NCI-H1417 treated with DMSO at 0.1 percent for 48 hours (cell line): ENCODE measurements at places on chromosomes 6 and 20.

DNA sequence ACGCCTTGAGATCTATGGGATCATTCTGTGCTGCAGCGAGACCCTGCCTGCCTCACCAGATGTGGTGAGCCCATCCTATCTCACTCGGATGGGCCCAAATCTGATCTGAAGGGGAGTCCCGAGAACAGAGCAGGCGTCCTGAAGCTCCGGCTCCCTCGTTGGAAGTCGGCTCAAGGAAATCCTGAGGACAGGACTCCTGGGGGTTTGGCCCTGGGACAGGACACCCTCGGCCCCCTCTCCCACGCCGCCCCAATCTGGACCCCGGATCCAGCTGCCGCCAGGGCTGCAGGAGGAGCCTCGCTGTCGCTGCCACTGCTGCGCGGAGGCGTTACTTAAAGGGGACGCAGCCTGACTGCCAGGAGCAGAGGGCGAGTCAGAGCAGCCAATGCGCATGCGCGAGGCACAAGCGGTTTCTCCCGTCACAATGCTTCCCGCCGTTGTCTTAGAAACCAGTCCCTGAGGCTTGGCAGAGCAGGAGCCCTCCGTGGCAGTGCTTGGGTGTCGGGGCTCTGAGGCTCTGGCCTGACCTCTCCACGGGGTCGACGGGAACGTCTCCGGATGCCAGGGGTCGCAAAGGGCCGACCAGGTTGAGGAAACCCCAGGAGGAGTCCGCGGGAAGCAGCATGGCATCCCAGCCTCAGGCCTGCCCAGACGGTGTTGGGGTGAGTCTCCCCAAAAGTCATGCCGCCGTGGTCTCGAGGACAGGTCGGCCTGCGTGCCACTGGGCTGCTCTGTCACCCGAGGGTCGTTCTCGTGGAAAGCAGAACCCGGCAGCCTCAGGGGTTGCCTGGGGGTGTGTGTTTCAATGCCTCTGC is 1567.8 kb upstream of the DEFB115 start:
- DNase-seq: peak; percentile 0

DNA sequence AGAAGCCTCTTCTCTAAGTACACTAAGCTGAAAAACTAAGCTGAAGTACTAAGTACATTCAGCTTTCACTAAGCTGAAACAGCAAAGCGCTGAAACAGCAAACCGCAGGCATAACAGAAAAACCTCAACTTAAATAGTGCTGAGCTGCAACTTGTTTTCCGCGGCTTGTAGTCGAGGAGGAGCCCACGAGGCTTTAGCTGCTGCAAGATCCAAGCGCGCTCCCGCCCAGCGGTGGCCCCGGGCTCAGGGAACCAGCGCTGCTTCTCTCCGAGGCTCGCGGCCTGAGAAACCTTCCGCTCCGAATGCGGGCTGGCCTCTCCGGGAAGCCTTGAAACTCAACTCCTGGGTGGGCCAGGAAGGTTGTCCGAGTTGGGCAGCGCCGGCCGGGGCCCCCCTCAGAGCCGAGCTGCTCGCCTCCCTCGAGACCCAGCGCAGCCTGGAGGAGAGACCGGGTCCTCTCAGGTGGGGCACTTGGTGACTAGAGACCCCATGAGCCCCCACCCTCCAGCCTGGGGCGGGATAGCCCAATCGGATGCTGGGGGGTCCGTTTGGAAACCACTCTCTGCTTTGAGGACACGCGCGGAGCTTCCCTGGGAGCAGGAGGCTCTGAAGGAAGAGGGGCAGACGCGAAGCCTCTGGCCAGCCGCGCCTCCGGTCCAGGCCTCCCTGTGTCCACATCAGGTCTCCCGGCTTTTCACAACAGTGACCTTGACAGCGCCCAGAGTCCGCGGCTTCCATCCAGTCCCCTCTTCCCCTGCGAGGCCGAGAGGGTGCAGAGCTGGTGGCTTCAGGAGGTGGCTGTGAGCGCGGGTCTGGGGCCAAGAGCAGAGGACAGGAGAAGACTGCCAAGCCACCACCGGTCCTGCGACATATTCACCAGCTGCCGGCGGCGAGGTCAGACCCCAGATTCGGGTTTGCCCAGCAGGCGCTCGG is 38.1 kb upstream of the HLA-E start:
- DNase-seq: no peak

DNA sequence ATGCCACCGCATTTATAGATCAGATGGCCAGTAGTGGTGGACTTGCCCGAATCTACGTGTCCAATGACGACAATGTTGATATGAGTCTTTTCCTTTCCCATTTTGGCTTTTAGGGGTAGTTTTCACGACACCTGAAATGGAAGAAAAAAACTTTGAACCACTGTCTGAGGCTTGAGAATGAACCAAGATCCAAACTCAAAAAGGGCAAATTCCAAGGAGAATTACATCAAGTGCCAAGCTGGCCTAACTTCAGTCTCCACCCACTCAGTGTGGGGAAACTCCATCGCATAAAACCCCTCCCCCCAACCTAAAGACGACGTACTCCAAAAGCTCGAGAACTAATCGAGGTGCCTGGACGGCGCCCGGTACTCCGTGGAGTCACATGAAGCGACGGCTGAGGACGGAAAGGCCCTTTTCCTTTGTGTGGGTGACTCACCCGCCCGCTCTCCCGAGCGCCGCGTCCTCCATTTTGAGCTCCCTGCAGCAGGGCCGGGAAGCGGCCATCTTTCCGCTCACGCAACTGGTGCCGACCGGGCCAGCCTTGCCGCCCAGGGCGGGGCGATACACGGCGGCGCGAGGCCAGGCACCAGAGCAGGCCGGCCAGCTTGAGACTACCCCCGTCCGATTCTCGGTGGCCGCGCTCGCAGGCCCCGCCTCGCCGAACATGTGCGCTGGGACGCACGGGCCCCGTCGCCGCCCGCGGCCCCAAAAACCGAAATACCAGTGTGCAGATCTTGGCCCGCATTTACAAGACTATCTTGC is 725 bp downstream of the EEF1A1 start:
- peak; percentile 9 for DNase-seq

DNA sequence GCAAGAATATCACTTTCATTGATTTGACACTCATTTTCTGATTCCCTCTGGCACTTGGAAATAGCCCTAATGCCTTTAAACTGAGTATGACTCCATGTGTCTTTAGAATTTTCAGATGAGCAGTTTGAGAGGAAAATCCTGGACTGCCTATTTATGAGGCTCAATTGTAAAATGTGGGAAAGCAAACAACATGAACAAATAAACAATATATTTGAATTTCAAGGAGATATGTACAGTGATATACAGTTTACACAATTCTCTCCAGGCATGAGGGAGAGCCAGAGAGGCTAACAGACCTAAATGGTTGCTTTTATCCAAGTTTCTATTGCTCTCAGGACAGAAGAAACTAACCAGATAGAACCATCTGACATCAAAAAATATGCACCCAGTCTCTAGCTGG is 748.2 kb upstream of the NRSN1 start:
- no peak for DNase-seq

DNA sequence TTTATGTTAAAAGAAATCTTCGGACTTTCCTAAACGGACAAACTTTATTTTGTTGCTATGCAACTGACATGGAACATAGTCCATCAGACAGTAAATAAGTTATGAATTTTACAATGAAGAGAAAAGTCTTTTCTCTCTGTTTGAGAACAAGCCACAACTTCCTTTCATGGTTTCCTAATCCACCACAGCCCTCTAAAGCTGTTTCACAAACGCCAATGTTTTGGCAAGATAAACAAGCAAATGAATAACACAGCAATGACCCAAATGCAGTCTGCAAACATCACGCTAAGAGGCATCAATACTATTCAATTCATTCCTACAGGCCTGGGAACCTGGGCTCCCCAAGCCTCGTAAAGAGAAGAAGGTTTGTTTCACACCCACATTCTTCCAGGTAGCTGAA is 60.4 kb downstream of the HAO1 start:
- no peak for DNase-seq

DNA sequence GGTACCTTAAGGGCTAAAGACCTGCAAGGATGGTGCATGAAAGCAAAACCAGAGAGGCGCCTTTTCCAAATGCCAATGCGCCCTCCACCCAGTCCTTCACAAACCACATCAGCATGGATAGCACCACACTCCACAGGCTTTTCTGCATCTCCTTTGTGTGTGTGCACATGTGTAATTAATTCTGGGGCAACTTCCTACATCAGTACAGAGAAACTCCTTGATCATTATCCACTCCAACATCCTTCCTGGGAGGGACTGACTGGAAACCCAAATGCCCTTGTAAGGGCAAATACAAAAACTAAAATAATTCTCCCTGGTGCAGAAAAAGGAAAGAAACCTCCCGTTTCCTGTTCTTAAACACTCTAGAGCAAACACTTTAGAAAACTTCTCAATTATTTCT is 10.8 kb downstream of the SLC52A3 start:
- no peak for DNase-seq

DNA sequence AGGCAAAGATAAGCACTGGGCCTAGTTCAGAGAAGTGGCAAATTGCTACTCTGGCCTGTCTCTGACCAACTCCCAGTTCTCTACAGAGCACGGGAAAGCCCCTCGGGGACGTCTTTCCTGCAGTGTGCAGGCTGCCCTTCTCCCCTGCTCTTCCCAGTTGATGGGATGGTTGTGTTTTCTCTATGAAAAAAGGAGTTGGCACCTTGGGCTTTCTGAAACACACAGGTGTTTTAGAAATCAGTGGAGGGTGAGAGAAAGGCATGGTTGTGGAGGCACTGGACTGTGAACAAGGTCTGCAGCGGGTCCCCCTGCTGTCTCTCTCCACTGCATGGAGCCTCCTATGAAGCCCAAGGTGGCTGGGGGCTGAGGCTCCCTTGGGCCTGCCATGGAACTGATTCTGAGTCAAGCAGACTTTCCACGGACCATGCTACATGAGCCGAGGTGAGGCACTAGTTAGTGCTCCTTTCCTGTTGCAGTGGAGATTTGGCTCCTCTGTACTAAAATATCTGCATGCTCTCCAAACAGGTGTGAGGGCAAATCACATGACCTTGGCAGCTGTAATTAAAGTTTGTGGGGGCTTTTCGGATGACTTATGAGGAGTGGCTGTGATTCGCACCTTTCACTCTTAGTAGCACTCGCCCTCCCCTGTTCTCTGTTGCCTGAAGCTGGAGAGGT is 16.3 kb downstream of the GTSF1L start:
- no peak for DNase-seq

- DNase-seq: no peak
Measured at GRCh38 chr6:149168968-149169367, 148.5 kb upstream of the TAB2 start.

DNA sequence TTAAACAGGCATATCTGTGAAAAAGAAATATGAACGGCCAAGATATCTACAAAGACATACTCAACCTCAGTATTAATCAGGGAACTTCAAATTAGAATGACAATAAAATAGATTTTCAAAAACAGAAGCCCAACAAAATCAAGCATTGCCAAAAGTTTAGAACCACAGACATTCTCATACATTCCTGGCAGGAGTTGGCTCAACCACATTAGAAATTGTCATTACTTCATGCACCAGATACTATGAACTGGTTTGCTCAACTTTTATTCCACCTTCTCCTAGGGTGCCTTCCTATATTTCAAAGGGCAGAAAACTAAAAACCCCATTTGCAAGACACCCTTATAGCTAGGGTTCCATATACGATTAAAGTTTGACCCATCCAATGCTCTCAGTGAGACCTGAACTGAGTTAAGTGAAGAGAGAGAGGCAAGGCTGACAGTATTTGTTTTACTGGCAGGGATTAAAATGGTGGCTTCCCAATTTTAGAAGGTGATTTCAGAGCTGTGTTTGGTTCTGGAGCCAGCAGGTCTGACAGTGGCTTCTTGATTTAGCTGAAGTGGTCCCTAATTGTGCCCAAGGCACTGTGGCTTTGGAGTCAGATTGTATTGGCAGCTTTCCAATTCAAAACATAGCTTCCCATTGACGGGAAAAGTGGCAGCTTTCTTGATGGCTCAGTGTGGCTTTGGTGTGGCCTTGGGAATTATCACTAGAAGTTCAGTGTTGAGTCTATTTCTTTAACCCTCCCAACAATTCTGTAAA is 77.1 kb upstream of the CDYL start:
- peak; percentile 5 for DNase-seq

DNA sequence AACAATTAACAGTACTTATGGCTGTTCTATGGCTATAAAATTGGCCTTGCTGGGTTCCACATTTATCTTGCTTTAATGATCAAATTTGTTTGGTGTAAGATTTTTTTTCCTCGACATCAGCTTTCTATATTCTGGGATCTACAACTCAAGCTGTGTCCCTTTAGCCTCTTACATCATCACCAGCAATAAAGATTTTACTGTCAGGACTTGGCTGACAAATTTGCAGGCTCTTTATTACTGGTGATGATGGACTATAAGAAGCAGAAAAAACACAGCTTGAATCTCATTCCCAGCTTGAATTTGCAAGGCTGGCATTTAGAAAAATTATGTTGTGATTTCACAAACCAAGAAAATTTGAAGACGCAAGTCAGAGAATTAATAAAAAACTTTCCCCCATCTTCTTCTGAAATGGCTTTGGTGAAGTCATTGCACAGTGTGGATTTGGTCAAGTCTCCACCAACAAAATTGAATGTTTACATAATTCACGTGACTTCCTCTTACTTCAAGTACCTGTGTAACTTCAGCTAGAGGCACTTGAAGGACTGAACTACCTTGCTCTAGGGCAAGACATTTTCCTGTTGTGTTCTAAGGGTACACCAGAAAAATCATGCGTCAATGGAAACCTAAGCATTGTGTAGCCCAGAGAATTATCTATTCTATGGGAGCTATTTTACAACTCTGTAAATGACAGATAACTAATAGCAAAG is 175.0 kb downstream of the CBLN4 start:
- DNase-seq: no peak

DNA sequence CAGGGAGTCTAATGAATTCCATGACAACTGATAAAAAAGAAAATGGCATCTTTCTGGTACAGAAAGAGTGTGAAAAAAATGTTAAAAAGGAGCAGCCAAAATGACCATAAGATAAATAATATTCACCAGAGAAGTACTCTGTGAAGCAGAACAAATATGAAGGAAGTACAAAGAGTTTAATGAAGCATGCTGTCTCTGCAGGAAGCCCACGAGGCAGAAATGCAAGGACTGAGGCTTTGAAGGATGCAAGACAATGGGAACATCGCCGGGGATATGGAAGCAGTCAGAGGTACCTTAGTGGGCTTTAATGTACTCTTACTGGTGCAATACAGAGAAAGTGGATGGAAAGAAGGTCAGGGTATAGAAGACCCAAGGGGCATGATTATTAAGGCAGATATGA is 50.7 kb downstream of the NOX3 start:
- DNase-seq: no peak

- DNase-seq: no peak
Measured at GRCh38 chr6:144286503-144287393, 1.6 kb downstream of the UTRN start.

DNA sequence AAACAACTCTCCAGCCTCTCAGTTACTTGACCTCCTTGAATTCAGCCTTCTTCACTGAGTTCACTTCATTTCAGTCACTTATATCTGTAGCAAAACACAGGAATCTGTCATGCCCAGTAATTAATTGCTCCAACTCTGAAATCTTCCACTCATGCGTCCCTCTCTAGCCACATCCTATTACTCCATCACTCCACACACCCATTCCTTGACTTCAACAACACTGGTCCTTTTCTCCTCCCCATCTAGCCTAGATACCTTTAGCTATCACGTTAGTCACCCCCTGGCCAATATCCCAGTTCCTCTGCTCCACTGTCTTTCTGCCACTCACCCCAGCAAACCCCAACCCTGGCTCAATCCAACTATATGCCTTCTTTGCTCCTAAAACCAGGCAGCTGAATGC is 7.7 kb downstream of the ZHX3 start:
- DNase-seq: no peak
